Myocyte (in vitro differentiated cells): ENCODE measurements at places on chromosomes 1 and 21. TPM values are rescaled to one million over a fixed set of nuclear protein-coding genes. Genes with fewer than 3 reads are reported as not detected.

The ATP1A4 gene
- total RNA-seq = 0.10 and 0.19 TPM in 2 replicates

The CCDC185 gene
- not detected in 2 replicates for total RNA-seq

DNA sequence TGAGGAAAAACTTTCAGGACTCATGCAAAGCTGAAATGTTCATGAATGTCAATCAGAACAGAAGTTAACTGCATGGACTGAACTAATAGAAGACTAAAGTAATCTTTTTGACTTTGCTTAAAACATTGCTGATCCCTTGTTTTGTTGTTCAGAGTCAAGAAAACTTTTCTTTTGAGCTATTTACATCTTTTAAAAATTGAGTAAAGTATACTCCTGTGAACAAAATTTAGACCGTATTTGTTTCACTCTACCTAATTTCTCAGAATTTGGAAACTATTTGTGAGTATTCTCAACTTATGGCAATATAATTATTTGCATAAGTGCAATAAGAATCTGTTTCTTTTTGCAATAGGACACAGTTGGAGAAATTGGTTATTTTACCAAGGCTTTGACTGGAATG is 41.1 kb downstream of the INPP5B start:
- DNase-seq = no peak

GRCh38 chr1:229913489-229913888 is 153.5 kb upstream of the GALNT2 start:
- peak; percentile 26 for DNase-seq

DNA sequence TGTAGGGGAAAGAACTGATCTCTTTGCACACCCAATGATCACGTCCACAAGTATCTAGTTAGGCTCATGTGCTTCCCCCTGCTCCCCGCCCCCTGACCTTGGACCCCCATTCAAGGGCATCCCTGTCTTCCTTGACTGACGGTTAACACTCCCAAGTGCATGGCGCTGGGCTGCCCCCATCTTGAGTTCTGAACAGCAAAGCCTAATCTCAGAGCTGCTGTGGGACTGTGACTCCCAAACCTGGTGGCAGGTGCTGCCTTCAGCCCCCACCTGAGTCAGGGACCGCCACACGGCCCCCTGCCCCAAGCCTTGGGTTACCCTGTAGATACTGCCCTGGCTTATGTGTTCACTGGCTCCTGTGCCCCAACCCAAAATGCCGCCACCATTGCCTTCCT is 925 bp downstream of the TNNI1 start:
- peak; percentile 53 for DNase-seq

GRCh38 chr1:98962156-98962555 is 42.5 kb downstream of the PLPPR5 start:
- DNase-seq = no peak

DNA sequence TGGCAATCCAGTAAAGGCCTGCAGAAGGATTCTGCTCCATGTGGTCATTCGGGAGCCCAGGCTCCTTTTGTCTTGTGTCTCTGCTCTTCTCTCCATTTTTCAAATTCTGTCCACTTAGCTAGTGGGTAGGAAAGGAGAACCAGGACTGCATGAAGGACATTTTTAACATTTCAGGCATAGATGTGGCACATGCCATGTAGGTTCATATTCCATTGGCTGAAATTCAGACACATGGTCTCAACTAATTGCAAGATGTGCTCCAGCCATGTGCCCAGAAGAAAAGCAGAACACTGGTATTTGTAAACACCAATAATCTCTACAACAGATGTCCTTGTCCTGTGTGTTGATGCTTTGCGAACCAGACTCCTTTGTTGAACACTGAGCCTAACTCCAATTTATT is 85.2 kb upstream of the WLS start:
- DNase-seq = peak; percentile 33
